NCI-H526 treated with DMSO at 0.1 percent for 48 hours (cell line): ENCODE measurements at places on chromosomes 5 and 9.

- DNase-seq, result no peak
Measured at GRCh38 chr5:8461543-8461942, 592.6 kb downstream of the MTRR start.

DNA sequence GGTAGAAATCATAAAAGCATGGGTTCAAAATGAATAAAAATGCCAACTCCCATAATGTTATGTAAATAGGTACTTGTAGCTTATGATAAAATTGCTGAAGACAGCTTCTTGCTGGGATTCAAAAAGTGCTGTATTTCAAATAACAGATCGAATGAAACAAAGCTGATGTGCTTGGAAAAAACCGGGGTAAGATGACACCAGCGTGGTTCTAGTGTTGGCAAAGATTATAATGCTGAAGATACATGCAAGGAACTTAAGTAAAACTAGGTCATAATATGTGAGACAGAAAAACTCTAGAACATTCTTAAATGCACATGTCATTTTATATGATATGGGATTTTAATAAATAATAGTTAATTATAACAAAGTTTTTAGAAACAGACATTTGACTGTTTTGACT lies 44.4 kb upstream of the APC start:
- no peak for DNase-seq

- DNase-seq, result no peak
Measured at GRCh38 chr5:62376064-62376463, 27.6 kb downstream of the DIMT1 start.

DNA sequence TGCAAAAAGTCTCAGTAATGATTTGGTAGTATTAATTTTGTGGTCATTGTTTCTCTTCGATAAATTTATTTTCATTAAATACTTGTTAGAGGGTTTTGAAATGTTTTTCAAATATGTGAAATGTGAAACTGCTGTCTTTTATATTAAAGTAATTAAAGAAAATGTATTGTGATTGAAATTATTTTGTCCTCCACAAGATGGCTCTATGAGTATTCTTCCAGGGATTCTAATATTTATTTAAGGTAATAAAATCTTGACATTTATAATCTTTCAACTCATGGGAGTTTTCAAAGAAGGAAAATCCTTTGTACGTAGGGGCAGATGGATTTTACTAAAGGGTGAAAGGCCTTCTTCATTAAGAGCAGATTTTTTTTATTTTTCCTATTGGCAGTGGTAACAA lies 19.3 kb downstream of the ISOC1 start:
- no peak for DNase-seq

DNA sequence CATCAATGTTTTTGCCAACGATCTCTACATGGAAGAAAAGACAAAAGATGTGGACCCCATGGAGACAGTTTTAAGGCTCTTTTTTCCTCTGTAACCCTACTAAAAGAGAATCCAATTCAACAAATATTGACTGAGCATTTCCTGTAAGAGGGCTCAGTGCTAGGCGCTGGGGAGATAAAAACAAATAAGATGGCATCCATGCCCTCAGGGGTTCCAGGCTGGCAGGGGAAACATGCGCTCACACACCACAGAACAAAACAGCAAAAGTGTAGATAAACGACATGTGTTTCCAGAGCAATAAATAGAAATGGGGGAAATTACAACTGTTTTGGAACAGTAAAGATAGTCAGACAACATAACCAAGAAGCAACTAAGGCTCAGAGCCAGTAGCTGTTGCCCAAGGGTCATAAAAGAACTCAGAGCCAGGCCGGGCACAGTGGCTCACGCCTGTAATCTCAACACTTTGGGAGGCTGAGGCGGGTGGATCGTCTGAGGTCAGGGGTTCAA lies 25.2 kb downstream of the ZNF608 start:
- DNase-seq, result no peak

- DNase-seq, result no peak
Measured at GRCh38 chr5:102975457-102976182, 144.3 kb downstream of the GIN1 start.

- DNase-seq, result no peak
Measured at GRCh38 chr9:95089257-95090022, 228.1 kb downstream of the FANCC start.

DNA sequence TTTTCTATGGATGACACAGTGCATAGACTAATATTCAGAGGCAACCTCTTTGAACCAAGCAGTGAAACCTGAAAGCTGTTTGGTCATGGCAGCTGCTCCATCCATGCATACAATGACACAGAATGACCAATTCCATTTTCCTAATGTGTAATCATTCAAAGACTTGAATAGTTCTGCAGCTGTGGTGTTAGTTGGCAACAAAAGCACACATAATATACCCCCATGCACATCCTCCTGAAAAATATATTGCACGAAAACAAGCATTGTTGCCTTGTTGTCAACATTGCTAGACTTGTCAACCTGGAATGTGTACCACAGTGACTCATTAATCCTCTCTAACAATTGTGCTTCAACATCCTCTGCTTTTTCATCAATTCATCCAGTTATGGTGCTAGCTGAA lies 71.0 kb upstream of the SEMA6A start:
- no peak for DNase-seq

GRCh38 chr9:12739014-12739652 lies 35.7 kb upstream of the LURAP1L start:
- DNase-seq, result no peak

GRCh38 chr9:112091810-112092209 lies 83.3 kb downstream of the SUSD1 start:
- no peak for DNase-seq
